Amygdala (tissue), 56 donors: ENCODE measurements at places on chromosomes 2 and 18.

- DNase-seq: no peak
Measured at GRCh38 chr2:236342951-236343350, 78.7 kb upstream of the ASB18 start.

DNA sequence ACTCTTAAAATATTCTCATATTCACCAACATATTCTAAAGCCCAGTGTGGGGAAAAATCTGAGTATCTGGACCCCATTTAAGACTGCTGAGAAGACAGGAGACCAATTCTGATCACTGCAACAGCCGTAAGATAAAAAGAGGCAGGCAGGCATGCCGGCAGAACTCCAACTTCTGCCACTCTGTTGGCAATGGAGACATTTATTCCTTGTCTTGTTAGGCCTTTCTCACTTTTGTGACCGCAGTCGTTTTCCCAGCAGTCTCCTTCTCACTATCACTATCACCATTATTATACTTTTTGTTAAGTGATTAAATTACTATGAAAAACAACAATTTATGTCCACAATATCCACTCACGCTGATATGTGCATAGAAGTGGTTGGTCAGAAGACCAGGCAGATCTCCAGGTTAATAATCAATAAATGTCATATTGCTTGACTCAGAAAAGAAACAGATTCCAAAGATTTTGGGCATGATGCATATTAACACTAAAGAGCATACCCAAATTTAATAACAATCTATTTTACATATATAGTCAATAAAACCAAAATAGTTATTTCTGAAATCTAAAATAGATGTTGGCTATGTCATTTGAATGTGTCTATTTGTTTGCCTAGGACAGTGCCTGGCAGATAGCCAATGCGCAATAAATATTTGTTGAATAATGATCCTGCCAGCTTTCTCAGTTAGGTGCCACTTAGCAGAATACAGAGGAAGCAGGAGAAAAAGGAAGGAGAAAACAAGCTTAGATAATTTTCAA, 38.2 kb downstream of the SESTD1 start:
- DNase-seq: no peak

GRCh38 chr2:29657674-29658073, 263.7 kb downstream of the ALK start:
- no peak for DNase-seq

- DNase-seq: no peak
Measured at GRCh38 chr18:79766308-79766707, 31.4 kb upstream of the KCNG2 start.

GRCh38 chr18:33836564-33836963, 258.5 kb downstream of the ASXL3 start:
- no peak for DNase-seq

- DNase-seq: no peak
Measured at GRCh38 chr2:138359532-138359931, 142.0 kb upstream of the SPOPL start.

DNA sequence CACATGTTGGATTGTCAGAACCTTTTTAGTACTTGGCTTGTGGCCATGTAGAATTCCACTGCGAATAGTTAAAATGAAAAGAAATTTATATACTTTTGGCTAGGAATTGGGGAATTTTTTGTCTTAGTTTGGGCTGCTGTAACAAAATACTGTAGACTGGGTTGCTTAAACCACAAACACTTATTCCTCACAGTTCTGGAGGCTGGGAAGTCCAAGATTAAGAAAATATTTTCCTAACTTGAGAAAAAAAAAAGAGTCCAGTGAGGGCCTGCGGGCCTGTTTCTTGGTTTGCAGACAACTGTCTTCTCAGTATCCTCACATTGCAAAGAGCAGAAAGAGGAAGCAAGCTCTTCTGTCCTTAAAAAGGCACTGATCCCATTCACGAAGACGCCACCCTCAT, 81.9 kb downstream of the CD226 start:
- no peak for DNase-seq
